ENCODE measurements at places on chromosomes 12 and 14.

GRCh38 chr12:29578070-29578469 lies 80.6 kb upstream of the OVCH1 start:
- DNase-seq: no peak

- no peak for DNase-seq
These were observed 380.0 kb downstream of the ATP23 start for GRCh38 chr12:58321414-58321813.

DNA sequence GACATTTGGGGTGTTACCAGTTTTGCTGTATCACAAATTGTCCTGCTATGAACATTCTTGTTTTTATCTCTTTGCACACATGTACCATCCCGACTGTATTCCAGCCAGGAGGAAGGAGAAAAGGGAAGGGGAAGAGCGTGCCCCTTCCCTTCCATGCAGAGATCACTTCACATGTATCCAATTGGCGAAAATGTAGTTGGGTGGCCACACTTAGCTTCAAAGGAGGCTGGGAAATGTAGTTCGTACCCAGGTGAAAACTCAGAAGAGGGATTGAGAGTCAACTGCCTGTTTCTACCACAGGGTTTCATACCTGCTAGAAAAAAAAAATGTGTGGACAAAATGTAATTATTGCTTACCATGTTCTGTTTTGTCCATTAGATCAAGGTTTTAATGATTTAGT lies 189.1 kb upstream of the PELI2 start:
- DNase-seq: no peak

DNA sequence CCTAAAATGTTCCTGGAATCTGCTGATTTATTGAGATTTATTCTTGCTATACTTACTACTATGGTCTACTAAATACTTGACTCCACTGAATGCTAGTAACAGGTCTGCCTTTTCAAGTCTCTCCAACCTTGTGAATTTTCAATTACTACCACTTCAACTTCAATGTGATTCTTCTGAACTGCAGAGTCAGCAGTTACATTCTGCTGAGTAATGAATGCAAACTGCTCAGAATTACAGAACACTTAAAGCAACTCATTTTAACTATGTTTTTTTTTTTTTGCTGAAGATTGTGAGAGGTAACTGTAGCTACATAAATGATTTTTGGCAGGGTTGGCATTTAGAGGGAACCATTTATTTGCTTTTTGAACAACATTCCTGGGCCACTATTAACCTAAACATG lies 41.8 kb downstream of the ARF6 start:
- no peak for DNase-seq

DNA sequence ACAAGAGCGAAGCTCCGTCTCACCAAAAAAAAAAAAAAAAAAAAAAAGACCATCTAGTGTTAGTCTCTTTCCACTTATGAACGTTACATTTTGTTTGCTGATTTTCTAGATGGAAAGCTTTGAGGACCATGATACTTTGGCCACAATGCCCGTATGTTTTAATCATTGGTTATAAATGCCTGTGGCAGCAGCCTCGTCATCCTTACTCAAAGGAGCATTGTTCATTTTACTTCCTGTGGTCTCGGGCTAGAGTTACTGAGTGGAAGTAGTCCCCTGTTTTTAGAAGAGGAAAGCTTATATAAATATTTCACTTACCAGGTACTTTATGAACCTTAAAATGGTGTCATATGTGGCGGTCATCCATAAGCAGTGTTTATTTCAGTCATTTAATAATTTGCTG lies 359.9 kb downstream of the AEBP2 start:
- no peak for DNase-seq

GRCh38 chr12:26205941-26206340 lies 10.6 kb downstream of the SSPN start:
- DNase-seq: no peak

- DNase-seq: no peak
These were observed 6.6 kb upstream of the ACADS start for GRCh38 chr12:120719072-120719471.

- DNase-seq: no peak
These were observed 18.5 kb upstream of the FKBP4 start for GRCh38 chr12:2776129-2776806.

- no peak for DNase-seq
These were observed 10.1 kb downstream of the GOLGA3 start for GRCh38 chr12:132818562-132818961.

GRCh38 chr12:21475552-21475951 lies 25.9 kb downstream of the RECQL start:
- no peak for DNase-seq

- DNase-seq: no peak
These were observed 180.9 kb downstream of the RPS29 start for GRCh38 chr14:49405291-49405690.

DNA sequence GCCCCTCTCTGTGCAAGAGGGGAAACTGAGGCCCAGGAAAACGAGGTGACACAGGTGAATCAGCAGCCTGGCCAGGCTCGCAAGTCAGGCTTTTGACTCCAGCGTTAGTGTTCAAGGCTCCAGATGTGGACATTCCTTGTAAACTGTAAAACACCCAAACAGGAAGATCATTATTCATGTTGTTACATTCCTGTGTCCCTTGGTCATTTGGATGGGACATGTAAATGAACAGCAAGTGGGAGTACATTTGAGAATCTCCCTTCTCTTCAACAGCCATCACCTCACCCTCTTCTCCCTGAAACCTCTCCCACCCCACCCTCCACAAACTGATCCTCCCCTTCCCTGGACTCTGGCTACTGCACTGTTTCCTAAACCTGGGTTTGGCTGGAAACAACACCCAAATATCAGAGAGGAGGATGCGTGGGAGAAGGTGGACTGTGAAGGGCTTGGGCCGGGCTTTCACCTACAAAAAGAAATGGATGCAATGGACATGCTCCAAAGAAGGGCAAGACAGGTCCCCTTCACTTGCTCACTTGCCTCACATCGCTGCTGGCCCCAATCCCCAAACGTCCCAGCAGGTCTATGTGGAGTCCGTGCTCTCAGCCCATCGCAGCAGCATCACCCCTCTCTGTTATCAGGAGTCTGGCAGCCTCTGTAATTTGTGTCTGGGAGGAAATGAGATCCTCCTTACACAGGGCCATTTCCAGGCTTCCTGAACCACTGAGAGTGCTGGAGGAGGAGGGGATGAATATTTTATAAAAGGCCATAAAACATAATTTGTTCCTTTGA lies 76.7 kb downstream of the GALNT8 start:
- no peak for DNase-seq

DNA sequence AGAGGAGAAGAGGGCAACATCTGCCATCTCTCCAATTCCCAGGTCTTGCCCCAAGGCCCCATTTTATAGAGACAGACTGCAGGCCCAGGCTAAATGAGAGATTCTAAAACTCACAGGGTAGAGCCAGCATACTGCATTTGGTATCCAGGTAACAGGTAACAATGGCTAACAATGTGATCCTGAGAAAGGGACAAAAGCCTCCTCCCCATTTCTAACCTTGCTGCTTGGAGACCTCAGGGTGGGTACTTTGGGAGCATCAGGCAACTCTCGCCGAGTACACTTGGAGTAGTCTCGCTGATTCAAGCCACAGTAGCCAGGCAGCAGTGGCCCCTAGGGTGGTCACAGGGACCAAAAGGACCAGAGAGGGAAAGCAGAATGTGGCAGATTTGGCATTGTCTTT lies 162.6 kb upstream of the PLEKHA5 start:
- no peak for DNase-seq

DNA sequence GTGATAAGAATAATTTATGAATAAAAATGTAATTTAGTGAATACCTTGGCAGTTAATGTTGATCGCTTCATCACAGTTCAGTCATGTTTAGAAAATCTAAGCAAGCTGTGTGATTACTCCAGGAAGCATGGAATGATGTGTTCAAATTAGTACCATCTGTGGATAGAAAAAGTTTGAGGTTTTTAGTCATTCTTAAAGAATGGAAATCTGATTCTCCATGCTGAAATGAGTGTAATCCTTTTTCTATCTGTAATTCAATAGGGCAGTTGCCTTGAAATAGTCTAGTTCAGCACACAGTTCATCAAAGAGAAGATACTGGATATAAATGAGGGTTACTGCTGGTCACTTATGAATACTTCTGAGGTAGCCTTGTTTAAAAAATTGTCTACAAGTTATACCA lies 127.2 kb upstream of the MYF6 start:
- DNase-seq: no peak

DNA sequence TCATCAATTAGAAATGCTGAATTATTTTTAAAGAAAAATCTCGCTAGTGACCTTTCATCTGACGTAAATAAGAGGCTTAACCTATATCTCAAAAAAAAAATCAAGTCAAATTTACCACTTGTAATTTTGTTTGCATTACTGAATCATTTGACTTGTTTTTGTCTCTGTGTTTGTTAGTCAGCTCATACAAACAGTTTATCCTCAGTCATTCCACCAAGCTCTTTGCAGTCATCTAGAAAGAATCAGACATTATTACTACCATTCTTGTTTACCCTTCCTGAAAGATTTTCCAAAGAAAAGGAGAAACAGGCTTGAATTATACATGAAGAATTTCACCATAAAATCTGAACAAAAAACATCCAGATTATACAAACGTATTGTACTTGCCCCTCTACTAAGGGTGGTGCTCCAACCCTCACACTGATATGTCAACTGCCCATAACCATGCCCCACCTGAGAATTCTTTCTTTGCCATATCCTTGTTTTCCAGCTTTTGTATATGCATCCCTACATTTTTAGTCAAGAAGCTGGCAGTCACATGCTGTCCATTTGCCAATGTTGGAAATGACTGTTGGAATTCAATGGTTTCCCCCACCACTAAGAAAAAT lies 257.2 kb downstream of the PAWR start:
- DNase-seq: no peak

- DNase-seq: no peak
These were observed 1.7 kb downstream of the ANKRD52 start for GRCh38 chr12:56256326-56256960.

- no peak for DNase-seq
These were observed 241.8 kb upstream of the ATP2B1 start for GRCh38 chr12:89950421-89950820.

DNA sequence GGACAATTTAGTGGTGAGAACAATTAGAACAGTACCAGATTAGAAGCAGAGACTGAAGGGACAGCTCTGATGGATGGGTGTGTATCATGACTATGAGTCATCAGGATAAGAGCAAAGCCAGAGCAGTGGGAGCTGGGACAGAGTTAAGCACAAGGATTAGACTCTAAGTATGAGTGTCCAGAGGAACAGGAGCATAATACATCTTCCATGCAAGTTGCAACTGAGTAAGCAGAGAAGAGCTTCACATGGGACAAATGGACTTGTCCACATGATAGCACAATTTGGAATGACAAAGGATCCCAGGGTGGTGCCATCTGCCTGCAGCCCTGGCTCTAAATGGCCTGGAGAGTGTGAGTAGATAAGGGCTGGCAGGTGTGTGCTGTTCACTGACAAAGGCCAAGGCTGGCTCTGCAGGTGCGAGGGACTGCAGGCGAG lies 226.4 kb upstream of the CAND1 start:
- DNase-seq: no peak

GRCh38 chr12:5585178-5585577 lies 153.3 kb downstream of the NTF3 start:
- DNase-seq: no peak

- no peak for DNase-seq
These were observed 6.0 kb downstream of the PLD4 start for GRCh38 chr14:104930526-104931303.

- no peak for DNase-seq
These were observed 656.1 kb upstream of the NOVA1 start for GRCh38 chr14:27253966-27254365.

DNA sequence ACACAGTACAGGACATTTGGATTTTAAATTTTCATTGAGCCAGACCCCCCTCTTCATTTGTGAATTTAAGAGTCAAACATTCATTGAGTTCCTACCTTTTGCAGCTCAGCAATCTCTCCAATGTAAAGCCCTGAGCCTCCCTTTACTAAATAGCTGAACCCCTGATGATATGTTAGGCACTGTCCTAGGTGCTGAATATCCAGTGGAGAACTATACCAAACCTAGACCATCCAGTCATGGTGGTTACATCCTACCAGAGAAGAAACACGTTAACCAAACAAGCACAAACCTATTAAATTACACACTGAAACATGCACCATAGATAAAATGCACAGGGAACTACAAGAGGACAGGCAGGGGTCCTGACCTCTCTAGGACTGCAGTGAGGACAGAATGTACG lies 1585.3 kb upstream of the TMEM132C start:
- no peak for DNase-seq

DNA sequence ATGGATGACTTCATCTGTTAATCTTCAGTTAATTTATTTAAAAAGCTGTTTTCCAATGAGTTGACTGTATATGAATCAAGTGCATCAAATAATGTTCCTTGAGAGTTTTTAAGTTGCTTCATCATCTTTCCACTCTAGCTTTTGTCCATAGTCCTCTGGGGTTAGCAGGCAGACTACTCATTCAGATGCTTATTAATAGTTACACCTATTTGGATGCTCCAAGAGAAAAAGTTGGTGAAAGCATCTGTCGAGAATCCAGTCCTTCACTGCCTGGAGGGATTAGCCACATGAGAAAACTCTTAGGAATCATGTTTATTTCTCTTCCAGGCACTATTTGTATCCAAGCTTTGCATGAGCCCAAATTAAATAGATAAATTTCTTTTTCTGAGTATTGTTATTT lies 70.2 kb downstream of the DACT1 start:
- no peak for DNase-seq

GRCh38 chr12:20274008-20274407 lies 94.3 kb upstream of the PDE3A start:
- no peak for DNase-seq

GRCh38 chr12:131989021-131989420 lies 39.3 kb downstream of the EP400 start:
- DNase-seq: no peak

DNA sequence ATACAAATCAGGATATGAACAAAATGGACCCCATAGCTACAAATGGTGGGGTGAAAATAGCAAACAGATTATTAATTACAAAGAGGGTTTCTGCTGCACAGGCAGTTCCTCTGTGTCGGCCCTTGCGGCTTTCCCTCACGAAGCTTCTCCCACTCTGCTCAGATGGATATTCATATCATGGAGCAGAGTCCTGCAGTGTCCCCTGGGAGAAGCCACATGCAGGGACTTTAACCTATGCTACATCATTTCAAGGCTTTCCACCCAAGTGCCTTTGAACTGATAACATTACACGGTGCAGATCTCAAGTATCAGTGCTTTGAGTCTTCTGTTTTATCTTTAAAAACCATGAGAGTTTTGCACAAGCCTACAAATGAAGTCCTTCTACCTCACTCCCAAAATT lies 229.1 kb downstream of the PPM1H start:
- DNase-seq: no peak

DNA sequence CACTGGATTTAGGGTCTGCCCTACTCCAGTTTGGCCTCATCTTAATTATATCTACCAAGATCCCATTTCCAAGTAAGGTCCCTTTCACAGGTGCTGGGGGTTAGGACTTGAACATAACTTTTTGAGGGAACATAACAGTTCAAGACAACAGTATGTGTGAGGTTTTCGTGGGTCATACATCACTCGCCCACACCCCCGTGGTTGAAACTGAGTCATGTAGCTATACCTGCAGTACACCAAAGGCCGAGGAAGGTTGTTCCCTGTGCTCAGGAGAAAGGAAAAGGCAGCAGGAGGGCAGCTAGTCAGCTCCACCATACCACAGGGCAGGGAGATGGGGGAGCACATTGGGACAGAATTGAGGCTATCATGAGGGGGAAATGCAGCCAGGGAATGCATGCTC lies 167.0 kb downstream of the PPM1H start:
- DNase-seq: no peak

Data from activated naive CD4-positive, alpha-beta T cell treated with anti-CD3 and anti-CD28 coated beads, Interleukin-2, amount 10 ng/mL, durations not matched to agents 7 days and 5 days (primary cell).